ENCODE measurements at places on chromosomes 5 and 9. TPM values are rescaled to one million over a fixed set of nuclear protein-coding genes. Genes with fewer than 3 reads are reported as not detected.

NIM1K gene
- 0.13 TPM for polyA plus RNA-seq

TXNDC8 gene
- not detected for polyA plus RNA-seq

ADAMTS2 gene
- polyA plus RNA-seq = not detected

UTP15 gene
- polyA plus RNA-seq = 2.8 TPM

CCL27 gene
- polyA plus RNA-seq = not detected

SLC6A3 gene
- not detected for polyA plus RNA-seq

- no peaks in the 10 kb centered on the region for H3K36me3 ChIP-seq
- DNase-seq = no peak
- peak overlapping the region; percentile 13 for H3K4me3 ChIP-seq
- no peaks in the 10 kb centered on the region for H3K27me3 ChIP-seq
Measured at GRCh38 chr5:61180886-61181285, 18.6 kb upstream of the SMIM15 start.

- H3K4me3 ChIP-seq = no peak overlapping the region
- H3K36me3 ChIP-seq = no peaks in the 10 kb centered on the region
- H3K4me1 ChIP-seq = no peaks in the 10 kb centered on the region
- no peaks in the 10 kb centered on the region for H3K27me3 ChIP-seq
- no peak for DNase-seq
- no peak overlapping the region for H3K27ac ChIP-seq
Measured at GRCh38 chr9:20553558-20554149, 68.6 kb downstream of the MLLT3 start.

DNA sequence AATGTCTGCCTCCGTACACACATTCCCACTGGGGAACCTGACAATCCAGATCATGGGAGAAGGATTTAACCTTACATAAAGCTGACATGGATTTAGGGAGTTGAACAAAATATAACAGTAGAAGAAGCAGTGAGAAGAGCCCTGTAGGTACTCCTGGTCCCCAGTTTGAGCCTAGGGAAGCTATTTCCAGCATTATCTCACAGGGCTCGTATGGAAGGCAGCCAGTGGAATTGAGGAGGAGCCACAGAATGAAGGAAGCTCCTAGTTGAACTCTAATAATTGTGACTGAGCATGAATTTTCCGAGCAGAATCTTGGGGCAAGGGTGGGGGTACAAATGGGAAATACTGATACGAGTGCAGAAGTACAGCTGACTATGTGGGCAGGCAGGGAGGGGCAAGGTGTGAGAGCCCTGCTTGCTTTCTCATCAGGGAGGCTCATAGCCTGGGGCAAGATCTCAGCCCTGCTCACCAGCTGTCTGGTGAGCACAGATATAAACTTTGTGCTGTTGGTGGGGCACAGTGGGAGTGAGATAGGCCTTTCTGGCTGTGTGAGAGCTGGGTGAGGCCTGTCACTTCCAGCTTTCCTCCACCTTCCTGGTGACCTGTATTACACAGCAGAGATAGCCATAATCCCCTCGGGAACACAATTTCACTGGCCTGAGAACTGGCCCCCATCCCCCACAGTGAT, 290.7 kb upstream of the IL12B start:
- H3K27ac ChIP-seq = no peak overlapping the region
- H3K27me3 ChIP-seq = no peaks in the 10 kb centered on the region
- H3K4me1 ChIP-seq = no peaks in the 10 kb centered on the region
- no peak overlapping the region for H3K4me3 ChIP-seq
- H3K36me3 ChIP-seq = no peaks in the 10 kb centered on the region
- DNase-seq = no peak

DNA sequence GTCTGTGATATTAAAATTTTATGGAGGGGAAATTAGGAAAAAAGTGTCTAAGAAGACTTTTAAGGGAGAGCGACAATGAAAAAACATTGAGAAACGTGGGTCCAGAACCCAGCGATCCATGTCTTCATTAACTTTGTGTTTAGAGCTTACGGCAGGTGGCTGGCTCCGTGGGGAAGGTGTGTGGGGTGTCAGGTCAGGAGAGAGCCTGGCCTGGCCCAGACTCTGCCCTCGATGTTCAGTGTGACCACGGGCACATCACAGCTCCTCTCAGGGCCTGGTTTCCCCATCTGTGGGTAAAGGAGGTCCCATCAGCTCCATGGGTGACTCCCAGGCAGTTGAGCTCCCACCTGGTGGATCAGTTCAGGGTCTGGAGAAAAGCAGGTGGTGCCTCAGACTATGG, 22.1 kb downstream of the DAB2IP start:
- no peaks in the 10 kb centered on the region for H3K27me3 ChIP-seq
- DNase-seq = no peak
- no peaks in the 10 kb centered on the region for H3K36me3 ChIP-seq
- no peak overlapping the region for H3K4me3 ChIP-seq
- H3K27ac ChIP-seq = no peak overlapping the region
- no peaks in the 10 kb centered on the region for H3K4me1 ChIP-seq

DNA sequence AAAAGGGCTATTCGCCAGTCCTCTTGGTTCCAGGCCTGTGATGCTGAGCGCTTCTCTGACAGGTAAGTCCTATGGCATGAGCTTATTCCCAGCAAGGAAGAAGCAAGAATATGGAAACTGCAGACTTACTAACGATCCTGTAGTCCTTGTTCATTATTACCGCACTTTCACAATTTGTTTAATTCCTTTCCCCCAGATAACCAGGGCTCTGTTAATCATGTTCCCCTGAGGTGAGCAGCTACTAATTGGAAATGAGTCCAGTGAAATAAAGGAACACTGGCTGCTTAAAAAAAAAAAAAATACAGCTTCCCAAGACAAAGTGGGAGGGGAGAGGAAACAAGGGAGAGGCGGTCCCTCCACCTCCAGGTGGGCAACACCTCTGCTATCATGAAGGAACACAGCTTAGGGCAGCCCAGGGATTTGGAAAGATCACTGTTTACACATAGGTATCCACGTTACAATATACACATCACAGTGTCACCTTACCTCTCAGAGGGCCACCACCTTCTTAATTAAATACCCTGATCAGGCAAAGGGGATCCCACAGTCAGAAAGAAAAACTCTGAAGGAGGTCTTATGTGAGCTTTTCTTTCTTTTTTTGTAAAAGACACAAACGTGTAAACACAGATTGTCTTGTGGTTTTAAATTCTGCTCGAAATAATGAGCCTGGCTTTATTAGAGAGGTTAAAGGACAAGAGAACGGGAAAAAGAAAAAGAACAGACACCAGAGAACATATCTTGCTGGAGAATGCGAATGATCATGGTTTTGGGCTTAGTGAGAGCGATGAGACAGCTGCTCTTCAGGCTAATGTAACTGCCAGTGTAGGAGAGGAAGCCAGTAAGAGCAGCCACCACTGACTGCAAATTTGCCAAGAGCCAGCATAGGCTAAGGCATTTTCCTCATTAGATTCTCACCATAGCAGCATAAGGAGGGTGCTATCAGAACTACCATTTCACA, 258.6 kb downstream of the CRB2 start:
- peaks cover 38% of the 10 kb centered on the region for H3K36me3 ChIP-seq
- H3K4me1 ChIP-seq = no peaks in the 10 kb centered on the region
- no peak overlapping the region for H3K4me3 ChIP-seq
- H3K27ac ChIP-seq = no peak overlapping the region
- no peaks in the 10 kb centered on the region for H3K27me3 ChIP-seq

- H3K27ac ChIP-seq = peak overlapping the region; percentile 55
- no peaks in the 10 kb centered on the region for H3K27me3 ChIP-seq
- peaks cover 18% of the 10 kb centered on the region for H3K36me3 ChIP-seq
- H3K4me1 ChIP-seq = peaks cover 29% of the 10 kb centered on the region
- DNase-seq = no peak
Measured at GRCh38 chr5:139185589-139185988, 12.6 kb downstream of the SIL1 start.

DNA sequence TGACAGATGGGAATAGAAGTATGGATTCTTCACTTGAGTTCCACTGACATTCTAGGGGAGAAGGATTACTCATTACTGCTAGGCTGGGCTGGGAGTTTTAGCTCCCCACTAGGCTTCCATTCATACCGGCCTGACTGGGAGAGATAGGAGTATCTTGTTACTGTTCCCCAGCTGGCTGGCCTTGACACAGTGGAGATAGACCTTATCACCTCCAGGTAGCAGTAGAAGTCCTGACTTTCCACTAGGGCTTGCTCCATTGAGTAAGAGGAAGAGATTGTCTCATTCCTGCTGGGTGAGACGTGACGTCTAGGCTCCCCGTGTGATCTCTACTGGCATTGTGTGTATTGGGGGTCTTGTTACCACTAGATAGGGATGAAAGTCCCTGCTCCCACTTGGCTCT, 156.4 kb downstream of the CACNA1B start:
- H3K4me3 ChIP-seq = no peak overlapping the region
- H3K36me3 ChIP-seq = no peaks in the 10 kb centered on the region
- H3K27ac ChIP-seq = no peak overlapping the region
- peaks cover 3% of the 10 kb centered on the region for H3K27me3 ChIP-seq
- no peaks in the 10 kb centered on the region for H3K4me1 ChIP-seq

DNA sequence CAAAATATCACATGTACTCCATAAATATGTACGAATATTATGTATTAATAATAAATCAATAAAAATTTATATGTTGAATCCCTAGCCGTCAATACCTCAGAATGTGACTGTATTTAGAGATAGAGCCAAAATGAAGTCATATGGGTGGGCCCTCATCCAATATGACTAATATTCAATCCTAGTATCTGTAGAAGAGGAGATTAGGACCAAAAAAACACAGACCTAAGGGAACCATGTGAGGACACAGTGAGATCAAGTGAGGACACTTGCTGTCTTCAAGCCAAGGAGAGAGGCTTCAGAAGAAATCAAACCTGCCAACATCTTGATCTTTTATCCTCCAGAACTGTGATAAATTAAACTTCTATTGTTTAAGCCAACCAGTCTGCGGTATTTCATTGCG, 3.7 kb upstream of the AMACR start:
- no peaks in the 10 kb centered on the region for H3K36me3 ChIP-seq
- H3K4me3 ChIP-seq = no peak overlapping the region

GRCh38 chr9:34744295-34745221, 34.6 kb upstream of the CCL21 start:
- DNase-seq = no peak
- H3K4me1 ChIP-seq = no peaks in the 10 kb centered on the region
- H3K4me3 ChIP-seq = no peak overlapping the region
- peaks cover 3% of the 10 kb centered on the region for H3K27me3 ChIP-seq
- no peak overlapping the region for H3K27ac ChIP-seq

DNA sequence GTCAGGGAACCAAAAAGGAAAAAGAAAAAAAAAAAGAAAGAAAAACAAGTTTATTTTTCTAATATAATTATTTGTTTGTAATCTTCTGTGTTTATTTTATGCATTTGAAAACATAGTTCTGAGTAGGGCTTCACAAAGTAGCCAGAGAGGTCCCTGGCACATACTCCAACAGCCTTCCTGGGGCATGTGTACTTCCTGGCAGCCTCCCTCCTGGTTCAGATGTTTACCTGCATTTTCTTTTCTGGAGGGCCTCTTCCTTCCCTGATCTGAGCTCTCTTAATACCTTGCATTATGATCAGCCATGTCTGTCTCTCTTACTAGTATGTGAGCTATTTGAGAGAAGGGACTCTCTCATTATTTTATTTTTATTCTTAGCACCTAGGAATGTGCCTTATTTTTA, 361.8 kb downstream of the KDM4C start:
- H3K4me1 ChIP-seq = no peaks in the 10 kb centered on the region
- no peak overlapping the region for H3K4me3 ChIP-seq
- DNase-seq = no peak
- H3K27ac ChIP-seq = no peak overlapping the region
- peaks cover 28% of the 10 kb centered on the region for H3K36me3 ChIP-seq

- DNase-seq = no peak
- no peak overlapping the region for H3K27ac ChIP-seq
- no peaks in the 10 kb centered on the region for H3K4me1 ChIP-seq
- no peaks in the 10 kb centered on the region for H3K27me3 ChIP-seq
Measured at GRCh38 chr9:33414889-33415500, 12.6 kb upstream of the AQP7 start.

DNA sequence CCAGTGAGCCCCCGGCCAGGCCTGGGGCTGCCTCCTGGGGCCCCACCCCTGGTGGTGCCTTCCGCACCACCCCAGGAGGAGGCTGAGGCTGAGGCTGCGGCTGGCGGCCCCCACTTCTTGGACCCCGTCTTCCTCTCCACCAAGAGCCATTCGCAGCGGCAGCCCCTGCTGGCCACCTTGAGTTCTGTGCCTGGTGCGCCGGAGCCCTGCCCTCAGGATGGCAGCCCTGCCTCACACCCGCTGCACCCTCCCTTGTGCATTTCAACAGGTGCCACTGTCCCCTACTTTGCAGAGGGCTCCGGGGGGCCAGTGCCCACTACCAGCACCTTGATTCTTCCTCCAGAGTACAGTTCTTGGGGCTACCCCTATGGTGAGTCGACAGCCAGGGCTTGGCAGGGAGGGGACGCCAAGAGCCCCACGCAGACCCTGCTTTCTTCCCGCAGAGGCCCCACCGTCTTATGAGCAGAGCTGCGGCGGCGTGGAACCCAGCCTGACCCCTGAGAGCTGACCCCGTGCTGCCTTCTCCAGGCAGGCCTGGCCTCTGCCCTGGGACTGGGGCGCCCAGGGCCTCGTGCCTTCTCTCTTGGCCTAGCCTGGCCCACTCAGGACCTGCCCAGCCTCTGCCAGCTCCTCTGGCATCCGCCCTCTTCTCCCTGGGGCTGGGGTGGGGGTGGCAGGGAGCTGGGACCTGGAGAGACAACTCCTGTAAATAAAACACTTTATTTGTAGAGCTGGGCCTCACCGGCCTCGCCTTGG, 4.0 kb upstream of the EHMT1 start:
- peaks cover 32% of the 10 kb centered on the region for H3K36me3 ChIP-seq
- no peak for DNase-seq
- H3K27ac ChIP-seq = no peak overlapping the region
- H3K27me3 ChIP-seq = no peaks in the 10 kb centered on the region
- H3K4me1 ChIP-seq = peaks cover 41% of the 10 kb centered on the region

Measured in CD14-positive monocyte (primary cell).